ENCODE measurements at places on chromosomes 7 and 10. TPM values are rescaled to one million over a fixed set of nuclear protein-coding genes. Genes with fewer than 3 reads are reported as not detected.

Gene TFEC
- total RNA-seq: 0.80 TPM

Gene ZPBP
- total RNA-seq: not detected

Gene PGAM2
- total RNA-seq: 0.15 TPM

Gene ZNHIT1
- total RNA-seq: 51.5 TPM

Gene KCNIP2
- total RNA-seq: not detected

Gene DEPP1
- 11.3 TPM for total RNA-seq

Gene AS3MT
- 11.4 TPM for total RNA-seq

Gene TSPAN12
- 29.7 TPM for total RNA-seq

GRCh38 chr10:45198486-45199204 is 116.8 kb downstream of the OR13A1 start:
- no peak for DNase-seq

DNA sequence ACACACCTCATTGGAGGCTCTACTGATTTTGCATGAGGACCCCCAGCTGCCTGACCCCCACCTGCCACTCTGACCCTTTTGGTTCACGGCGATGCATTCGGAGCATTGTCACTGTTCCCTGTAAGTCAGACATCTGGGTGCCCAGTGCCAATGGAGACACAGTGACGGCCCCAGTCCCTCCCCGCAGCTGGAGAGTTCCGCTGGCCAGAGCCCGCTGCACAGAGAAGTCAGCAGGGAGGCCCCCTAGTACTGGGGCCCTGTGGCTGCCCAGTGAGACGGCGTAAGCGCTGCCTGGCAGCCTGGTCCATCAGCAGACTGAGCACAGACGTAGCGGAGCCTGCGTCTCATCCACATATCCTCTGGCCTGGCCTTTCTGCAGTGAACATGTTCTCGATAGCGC is 77.5 kb downstream of the NKX6-2 start:
- DNase-seq: no peak

GRCh38 chr7:158204453-158204852 is 383.2 kb downstream of the PTPRN2 start:
- DNase-seq: no peak

DNA sequence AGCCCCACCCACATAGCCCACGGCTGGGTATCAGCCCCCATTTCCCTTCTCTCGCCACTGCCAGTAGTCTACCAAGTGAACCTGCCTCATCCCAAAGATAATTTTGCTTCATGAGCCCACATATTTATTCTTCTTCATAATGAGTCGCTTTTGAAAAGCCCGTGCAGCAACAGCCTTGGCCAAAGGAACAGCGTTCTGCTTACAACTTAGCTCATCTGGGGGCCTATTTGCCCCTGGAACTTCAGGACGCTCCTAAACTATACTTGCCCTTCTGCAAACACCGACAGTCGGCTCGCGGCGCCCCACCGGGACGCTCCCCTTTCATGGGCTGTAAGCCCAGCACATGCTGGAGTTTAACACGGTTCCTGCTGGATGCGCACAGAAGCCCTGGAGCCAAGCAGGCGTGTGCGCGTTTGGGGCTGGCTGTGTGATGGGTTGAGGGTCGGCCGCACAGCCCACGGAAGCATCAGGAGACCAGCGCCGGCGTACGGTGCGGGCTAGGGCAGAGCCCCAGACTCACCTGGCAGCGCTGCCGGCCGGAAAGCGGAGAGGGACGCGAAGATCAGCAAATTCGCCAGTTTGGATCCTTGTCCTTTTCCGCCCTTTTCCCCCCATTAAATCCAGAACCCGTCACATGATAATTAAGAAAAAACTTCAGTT is 370 bp downstream of the TMEM60 start:
- no peak for DNase-seq

DNA sequence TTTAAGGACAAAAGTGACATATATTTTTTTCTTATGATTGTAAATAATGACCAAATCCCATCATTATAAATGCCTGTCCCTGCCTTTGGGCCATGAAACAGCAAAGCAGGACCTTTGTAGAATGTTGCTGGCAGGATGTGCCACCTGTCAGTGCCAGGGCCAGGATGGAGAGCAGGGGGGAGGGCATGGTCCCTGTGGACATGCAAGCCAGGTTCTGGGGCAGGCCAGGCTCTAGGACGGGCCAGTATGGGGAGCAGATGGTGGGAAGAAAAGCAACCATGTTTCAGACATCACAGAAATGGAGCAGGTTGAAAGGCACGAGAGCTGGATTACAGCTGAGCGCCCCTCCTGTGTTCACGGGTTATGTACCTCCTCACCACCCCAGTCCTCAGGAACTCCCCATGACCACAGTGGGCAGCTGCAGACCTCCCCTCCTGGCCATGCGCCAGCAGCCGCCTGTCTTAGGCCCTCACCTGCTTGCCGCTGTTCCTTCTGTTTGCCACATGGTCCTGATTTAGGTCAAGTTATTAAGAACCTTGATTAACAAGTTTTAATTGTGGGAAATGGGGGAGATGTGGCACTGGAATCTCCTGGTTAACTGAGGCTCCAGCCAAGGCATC is 210.4 kb downstream of the PAXIP1 start:
- DNase-seq: no peak

- DNase-seq: no peak
These were observed 16.0 kb downstream of the CDNF start for GRCh38 chr10:14821635-14822375.

DNA sequence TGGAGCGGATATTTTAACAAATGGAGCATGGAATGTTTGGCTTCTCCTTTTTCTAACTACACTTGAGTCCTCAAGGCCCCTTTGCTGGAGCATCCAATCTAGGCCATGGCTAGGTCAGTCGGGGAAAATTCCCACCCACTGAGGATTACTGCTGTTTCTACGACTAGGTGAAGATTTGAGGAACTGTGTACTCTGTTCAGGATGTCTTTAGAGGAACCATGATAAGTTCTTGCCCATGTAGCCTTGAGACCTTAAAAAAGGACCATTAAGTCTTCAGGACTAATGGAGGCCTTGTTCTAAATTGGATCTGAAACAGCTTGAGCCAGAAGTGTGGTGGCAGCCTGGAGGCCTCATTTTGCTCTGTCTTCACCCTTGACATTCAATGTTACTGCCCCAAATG is 6.2 kb downstream of the AGK start:
- DNase-seq: no peak

GRCh38 chr10:61702584-61702983 is 39.9 kb downstream of the CABCOCO1 start:
- DNase-seq: no peak

DNA sequence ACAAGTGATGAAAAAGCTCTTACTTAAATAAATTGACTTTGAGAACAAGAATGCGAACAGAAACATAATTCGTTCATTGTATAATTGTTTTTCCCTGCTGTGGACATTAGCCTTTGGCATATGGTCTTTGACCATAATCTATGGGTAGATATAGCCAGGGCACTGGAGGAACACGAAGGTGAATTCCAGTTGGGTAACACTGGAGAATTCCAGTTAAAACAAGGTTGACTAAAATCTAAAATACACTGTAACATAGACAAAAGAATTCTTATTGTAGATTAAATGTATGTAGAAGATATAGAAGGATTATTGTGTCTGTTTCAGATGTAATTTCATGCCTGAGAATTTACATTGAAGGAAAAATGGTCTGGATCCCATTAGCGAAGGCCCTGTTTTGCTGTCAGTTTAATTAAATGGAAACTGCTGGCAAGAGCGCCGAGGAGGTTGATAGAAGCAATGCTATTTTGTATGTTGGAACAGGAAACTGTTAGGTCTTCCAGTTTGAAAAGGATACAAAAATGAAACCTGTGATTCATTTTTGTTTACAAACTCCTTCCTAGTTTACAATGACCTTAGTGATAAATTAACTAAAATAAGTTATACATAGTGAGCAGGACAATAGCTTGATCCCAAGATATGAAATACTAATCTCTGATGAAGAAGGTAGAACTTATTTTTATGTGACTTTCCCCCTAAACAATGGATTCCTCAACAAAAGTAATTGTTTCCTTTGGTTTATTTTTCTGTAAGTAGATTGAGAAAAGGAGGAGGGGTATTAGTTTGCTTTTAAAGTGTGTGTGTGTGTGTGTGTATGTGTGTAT is 68.9 kb downstream of the ARID5B start:
- no peak for DNase-seq

GRCh38 chr10:132455441-132455971 is 58.5 kb downstream of the PWWP2B start:
- no peak for DNase-seq

- no peak for DNase-seq
These were observed 50.8 kb downstream of the GCC1 start for GRCh38 chr7:127534636-127535035.

Data from renal cortical epithelial cell (primary cell).